ENCODE measurements at places on chromosomes 12 and 14.

- no peak for DNase-seq
These were observed 128.8 kb downstream of the ADGRD1 start for GRCh38 chr12:131082290-131083194.

DNA sequence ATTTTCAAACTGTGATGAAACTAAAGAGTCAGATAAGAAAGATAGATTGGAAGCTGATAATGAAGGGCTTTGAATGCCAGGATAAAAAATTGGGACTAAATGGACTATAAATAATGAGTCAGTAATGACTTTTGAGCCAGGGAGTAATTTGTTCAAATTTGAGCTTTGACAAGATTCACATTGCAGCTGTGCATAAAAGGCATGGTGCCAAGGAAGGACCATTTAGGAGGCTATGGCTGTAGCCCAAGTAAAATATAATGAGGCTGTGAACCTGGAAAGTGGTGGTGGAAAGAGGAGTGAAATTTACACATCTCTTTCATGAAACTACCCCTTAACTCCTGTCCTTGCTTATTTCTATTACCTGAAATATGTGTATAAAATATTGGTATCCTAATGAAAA lies 218.5 kb downstream of the SLC6A15 start:
- no peak for DNase-seq

DNA sequence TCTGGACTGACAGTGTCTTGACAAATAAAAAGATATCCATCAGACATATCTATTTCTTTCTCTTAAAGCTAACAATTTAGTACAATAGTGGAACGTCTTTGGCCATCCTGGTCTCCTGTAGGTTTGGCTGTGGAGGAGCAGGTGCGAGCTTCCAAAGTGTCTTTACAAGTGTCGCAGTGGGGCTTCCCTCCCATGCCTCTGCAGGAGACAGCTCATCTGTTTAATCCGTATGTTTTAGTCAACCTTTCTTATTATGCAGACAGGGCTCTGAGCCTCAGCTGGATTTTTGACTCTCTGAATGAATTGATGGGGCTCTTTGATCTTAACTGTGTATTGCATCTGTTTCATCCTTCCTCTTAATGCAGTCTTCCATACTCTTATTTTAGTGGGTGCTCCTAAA lies 57.5 kb downstream of the RMST start:
- no peak for DNase-seq

DNA sequence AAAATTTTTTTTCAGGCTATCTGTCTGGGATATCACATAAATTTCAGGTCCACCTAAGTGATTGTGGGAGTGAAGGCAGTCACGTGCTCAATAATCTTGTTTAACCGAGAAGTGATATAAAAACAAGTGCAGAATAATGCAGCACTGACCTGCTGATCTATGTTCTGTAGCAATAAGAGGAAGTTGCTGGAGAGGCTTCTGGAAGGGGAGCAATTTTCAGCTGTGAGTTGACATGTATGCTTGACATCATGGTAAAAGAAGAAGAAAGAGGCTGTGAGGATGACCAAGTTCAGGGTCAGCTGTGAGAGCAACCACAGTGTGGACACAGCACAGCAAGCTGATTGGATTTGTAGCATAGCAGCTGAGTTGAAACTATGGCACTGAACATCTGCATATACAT lies 172.0 kb upstream of the PELI2 start:
- DNase-seq, result no peak

- no peak for DNase-seq
These were observed 85.7 kb downstream of the MYRFL start for GRCh38 chr12:69910694-69911093.

- DNase-seq, result no peak
These were observed 378.0 kb downstream of the MDGA2 start for GRCh38 chr14:47297374-47297773.

DNA sequence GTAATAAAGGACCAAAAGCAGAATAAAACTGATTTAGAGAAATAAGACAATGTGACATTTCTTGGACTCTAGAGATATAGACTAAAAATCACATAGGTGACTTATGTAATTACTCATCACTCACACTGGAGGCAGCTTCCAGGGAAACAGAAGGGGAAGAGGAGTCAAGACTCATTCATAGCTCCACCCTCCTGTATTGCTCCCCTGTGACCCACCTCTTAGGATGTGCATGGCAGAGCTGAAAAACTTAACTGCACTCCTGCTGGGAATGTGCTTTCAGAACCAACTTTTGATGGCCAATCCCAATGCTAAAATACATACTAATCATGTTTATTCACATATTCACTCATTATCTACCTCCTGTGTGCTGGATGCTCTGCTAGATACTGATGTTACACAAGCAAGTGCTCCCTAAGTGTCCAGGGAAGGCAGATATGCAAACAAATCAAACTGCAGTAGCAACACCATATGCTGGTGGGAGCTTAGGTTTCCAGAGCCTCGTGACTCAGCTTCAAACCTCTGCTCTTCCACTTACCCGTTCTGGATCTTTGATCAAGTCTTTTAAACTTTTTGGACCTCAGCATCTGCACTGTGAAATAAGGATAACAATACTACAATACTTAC lies 316.1 kb downstream of the GALC start:
- no peak for DNase-seq

DNA sequence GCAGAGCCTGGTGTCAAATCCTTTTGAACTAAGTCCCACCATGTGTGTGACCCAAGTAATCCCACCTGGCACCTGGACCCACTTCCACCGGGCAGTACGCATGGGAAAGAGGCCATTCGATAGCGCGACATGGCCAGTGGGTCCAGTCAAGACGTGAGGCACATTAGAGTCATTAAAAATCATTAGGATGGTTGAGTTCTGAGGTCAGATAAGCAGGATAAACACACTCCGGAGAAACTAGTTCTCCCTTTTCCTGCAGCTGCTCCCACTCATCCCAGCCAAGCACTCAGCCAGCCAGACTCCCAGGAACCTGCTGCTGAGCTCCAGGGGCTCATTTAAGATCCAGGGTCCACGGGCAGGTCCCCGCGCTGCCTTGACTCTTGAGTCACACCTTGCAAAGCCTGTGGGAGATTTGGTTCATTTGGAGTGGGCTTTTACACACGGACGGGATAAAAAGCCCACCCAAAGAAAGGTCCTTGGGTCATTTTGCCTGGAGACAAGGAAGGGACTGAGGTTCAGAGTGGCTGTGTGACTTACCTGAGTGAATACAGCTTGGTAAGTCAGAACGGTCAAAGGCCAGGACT lies 313.9 kb downstream of the BCL11B start:
- DNase-seq, result no peak

GRCh38 chr14:49733836-49734235 lies 34.1 kb upstream of the KLHDC2 start:
- DNase-seq, result no peak

DNA sequence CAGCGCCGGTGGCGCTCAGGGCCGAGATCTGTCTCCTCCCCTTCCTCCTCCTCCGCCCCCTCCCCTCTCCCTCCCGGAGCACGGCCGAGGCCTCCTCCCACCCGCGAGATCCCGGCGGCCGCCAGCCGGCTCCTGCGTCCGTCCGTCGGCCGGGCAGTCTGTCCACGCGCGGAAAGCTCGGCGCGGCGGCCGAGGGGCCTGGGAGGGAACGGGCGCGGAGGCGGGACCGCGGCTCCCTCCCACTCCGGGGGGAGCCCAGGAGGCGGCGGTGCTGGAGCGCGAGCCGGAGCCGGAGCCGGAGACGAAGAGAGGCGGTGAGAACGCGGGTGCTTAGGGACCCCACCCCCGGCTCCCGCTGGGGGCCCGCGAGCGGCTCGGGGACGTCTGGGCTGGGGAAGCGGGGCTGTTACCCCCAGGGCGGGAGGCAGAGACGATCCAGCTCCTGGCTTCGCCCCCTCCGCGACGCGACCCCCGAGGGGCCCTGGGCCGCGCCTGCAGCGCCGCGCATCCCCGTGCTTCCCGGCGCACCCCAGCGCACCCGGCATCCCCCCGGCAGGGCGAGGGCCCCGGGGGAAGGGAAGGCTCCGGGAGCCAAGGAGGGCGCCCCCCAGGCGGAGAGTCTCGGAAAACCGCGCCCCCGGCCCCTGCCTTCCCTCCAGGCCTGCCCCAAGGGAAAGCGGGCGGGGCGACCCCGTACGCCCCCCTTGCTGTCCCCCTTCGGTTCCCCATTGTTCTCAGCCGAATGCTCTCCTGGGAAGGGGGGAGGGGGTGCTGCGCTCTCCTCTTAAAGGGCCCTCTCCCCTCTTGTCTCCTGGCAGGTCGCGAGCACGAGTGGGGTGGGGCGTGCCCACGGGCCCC lies at the start of gene DTX1:
Gene DTX1 (plus strand): TSS at position 100 of the 858 bp plus-strand sequence. CDS start 1,463 bp downstream, outside the sequence.
- no peak for DNase-seq

DNA sequence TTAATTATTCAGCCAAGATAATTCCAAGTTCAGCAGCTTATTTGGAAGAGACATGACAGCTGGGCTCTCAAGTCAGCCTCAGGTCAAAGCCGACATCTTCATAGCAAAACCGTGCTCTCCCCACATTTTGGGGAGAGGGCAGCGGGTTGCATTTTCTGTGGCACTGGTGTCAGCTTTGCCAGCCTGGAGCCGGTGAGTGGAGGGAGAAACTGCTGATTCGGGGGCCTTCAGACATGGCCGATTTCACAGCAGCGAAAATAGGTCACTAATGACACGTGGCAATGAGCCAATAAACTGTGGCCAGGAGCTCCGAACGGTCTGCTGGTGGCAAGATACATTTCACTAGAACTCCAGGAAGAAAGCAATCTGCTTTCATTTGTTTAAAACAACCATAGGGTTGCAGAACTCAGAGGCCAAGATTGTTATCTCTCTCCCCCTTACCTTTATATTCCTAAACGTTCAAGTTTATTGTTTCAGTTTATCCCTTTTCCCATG lies 173.2 kb downstream of the CAND1 start:
- DNase-seq, result no peak

DNA sequence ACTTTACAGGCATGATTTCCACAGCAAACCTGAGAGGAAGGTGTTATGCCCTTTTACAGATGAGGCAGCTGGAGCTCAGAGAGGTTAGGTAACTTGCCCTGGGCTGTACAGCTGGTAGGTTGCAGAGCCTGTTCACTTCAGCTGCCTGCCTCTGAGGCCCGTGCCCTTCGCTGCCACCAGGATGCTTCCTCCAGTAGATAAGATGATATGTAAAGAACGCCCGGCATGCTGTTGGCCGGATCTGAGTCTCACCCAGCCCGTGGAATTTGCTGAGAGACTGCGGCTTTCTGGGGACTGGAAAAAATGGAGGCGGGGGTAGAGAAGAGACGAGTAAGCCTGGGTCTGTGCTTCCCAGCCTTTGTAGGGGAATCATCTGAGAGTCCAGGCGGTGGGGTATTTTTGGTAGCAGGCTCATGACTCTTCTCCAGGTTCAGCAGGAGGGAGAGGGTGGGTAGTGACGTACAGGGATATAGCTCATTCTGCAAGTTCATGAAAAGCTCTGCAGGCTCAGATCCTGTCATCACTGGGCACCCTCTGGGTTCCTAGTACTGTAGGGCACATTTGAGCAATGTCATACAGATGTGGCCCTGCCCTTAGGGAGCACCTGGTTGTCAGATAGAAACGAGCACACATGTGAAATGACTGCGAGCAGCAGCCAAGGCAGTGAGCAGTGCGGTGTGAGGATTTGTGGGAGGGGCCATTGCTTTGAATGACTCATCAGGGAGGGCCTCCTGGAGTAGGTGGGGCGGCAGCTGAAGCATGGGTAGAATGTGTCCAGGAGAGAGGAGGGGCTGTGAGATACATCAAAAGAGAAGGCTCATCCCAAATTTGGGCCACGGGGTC lies 159.4 kb downstream of the TSPAN9 start:
- no peak for DNase-seq

- no peak for DNase-seq
These were observed 73.6 kb downstream of the SAMD4A start for GRCh38 chr14:54640506-54640905.

DNA sequence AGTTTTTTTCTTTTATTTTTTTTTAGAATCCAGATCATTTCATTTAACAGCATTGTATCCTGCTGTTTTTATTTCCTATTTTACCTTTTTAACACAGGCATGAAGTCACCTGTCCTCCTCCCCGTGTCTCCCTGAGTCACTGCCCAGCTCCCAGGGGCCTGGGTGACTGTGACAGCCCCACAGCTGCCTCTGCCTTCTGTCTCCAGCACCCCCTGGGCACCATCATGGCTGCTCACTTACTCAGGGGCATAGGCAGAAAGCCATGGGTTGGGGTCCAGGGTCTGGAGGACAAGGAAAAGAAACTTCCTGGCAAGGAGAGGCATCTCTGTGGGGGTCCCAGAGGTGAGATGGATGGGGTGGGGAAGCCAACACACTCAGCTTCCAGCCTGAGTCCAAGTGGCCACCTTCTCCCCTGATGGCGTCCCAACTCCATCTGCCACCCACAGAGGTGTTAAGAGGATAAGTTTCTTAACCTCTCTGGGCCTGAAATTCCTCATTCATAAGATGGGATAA lies 25.3 kb downstream of the TMEM63C start:
- DNase-seq, result no peak

DNA sequence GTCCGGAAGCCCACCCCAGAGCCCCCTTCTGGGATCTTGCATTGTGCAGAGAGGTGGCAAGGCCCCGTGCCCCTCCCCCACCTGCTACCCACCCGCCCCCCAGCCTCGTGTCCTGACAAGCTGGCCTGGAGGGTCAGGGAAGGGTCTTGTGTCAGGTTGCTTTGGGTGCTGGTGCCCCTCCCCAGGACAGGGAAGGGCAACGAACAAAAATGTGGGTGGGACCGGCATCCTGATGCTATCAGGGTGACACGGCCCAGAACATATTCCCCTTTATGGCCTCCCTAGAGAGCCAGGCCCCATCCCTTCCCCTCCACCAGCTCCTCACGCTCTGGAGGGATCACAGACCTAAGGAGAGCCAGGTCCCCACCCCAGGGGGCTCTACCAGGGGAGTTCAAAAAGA lies 38.7 kb upstream of the TMEM179 start:
- DNase-seq, result no peak

DNA sequence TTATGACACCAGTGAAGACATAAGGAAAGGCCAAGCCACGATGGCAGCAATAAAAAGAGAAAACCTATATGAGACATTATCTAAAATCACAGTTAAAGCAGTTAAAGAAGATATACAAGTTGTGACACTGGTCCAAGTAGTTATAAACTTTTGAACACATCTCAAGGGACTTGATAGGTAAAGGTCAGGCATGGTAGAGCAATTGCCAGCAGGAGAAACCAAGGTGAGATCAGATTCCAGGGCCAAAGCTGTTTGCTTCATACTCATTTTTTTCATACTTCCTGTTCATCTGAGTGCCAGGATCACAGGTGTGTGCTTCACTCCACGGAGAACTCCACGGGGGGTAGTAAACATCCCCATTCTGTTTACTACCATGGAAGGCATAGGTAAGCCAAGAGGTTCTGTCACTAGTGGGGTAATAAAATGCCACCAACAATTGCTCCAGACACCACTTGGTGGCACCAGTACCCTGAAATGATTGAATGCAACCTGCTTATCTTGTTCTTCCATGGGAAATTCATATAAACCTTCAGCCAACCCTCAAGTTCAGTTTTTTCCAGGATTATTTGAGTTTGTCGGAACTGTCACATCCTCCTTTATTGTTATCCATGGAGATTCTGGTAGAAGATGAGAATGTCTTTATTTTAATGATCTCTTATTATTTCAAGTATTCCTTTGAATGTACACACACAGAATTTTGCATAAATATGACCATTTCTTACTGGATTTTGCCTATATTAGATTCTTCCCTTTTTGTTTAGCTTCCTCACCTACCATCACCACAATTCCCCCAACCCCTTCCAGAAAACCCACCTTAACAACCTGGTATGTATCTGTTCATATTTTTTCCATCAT lies 59.2 kb upstream of the TSPAN8 start:
- no peak for DNase-seq

- no peak for DNase-seq
These were observed 82.3 kb upstream of the CDKN3 start for GRCh38 chr14:54314365-54315104.
